LNCaP clone FGC (cell line): ENCODE measurements at places on chromosomes 4 and X.

GRCh38 chr4:108725457-108725856 lies 37.4 kb downstream of the ETNPPL start:
- no peak for DNase-seq

DNA sequence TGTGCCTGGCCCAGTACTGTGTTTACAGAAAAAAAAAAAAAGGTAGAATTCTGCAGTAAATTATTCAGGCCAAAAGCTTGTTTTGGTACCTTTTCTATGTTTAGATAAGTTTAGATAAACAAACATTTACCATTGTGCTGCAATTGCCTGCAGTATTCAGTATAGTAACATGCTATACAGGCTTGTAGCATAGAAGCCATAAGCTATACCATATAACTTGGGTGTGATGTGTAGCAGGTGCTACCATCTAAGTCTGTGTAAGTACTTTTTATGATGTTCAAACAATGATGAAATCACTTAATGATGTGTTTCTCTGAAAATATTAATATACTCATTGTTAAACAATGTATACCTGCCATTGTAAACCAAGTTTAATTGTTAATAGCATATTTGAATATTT lies 241.6 kb upstream of the HS3ST1 start:
- DNase-seq = no peak

DNA sequence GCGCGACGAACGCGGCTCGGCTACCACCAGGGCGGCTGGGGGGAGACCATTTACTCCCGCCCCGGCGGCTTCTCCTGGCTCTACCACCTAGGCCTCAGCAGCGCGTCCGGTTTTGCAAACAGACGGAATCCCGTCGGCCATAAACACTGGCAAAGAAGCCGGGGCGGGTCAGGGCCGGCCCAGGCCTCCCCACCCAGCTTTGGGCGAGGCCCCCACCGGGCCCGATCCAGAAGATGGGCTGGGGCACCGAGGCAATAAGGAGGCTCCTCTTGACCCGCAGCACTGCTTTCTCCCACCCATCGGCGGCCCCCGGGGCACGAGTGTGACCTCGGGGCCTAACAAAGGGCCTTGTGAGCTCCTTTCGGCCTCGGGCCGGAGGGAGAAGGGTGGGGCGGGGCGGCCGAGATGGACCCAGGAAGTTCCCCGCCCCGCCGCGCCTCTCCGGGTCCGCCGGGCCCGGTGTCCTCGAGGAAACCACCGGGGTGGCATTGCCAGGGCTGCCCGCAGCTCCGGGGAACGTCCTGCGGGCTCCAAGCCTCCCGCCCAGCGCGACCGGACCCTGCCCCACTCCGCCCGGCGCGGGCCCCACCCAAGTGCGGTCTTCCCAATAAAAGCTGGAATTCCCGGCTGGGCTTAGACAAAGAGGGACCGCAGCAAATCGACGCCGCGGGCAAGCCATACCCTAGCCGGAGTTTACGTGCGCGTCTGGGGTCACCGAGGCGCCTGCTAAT lies 5.9 kb downstream of the BCOR start:
- no peak for DNase-seq

DNA sequence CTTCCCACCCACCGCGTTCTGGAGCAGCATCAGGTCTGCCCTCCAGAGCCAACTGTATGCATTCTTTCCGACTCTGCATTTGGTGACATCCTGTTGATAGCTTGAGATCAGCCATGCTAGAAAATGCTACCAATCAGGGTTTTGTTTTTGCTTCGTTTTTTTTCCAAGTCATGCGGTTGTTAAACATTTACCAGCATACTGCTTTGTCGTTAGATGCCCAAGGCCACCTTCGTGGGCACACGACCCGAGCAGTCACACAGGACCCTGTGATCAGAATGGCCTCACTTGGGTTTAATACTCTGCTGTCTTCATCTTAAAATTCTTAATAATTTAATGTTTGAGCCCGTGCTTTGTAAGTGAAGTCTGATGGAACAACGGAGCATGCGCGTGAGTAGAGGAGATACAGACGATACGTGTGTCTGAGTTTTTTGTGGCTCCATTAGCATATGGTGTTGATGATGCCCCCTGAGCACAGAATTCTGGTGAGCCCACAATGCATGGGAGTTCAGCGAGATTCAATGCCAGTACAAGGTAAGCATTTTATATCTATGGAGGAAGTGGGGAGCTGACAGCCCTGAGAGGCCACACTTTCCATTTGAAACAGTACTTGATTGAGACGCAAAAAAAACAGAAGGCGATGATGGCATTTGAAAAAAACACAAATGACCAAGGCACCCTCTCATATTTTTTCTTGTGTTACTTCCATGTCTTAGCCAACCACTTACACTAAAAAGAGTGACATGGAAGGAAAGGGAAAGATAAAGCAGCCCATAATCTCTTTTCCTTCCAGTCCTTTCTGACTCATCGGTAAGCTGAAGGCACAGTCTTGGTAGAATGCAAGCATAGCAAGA lies 323.6 kb downstream of the BCOR start:
- no peak for DNase-seq

DNA sequence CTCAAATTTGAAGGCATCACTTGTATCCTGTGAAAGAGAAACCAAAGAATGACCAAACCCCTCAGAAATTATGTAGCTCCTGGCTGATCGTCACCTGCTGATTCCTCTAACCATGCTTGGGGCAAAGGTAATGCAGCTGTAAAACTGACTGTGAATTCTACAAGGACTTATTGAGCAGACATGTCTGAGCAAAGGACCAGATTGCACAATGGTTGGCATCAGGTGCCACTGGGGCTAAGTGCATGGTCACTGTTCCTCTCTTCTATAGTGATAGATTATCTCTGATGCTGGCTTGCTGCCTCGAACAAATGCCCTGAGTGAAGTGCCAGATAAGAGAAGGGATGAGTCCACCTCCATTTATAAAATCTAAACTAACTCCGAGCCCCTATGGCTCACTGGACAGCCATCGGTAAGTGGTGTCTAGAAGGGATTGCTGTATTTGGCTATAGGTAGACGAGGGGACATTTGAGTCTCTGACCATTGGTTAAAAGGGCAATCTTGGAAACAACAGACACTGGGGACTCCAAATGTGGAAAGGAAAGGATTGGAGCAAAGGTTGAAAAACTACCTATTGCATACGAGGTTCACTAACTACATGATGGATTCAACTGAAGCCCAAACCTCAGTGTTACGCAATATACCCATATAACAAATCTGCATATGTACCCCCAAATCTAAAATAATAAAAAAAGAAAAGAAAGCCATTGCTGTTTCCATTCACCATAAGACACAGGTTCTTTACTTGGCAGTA lies 110.7 kb upstream of the IGSF1 start:
- DNase-seq = no peak

- DNase-seq = no peak
These were observed 83.7 kb upstream of the ETNPPL start for GRCh38 chr4:108846568-108846967.

DNA sequence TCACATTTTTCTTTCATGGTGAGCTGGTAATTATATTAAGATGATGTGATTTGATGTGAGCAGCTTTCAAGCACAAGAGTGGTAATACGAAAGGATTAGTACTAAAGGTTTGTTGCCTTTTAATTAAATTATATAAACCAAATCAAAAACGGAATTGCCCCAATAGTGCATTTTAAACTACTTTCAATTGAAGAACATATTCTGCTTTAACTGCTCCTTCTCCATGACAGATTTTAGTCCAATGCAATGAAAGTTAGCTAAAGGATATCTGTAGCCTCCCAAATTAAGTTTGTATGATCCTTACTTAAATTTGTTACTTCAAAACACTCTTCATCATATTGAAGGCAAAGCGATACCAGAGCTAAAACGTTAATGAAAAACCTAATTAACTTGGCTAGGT lies 447.1 kb upstream of the AMOT start:
- DNase-seq = no peak

GRCh38 chr4:109414938-109415337 lies 18.7 kb upstream of the SEC24B start:
- DNase-seq = no peak

DNA sequence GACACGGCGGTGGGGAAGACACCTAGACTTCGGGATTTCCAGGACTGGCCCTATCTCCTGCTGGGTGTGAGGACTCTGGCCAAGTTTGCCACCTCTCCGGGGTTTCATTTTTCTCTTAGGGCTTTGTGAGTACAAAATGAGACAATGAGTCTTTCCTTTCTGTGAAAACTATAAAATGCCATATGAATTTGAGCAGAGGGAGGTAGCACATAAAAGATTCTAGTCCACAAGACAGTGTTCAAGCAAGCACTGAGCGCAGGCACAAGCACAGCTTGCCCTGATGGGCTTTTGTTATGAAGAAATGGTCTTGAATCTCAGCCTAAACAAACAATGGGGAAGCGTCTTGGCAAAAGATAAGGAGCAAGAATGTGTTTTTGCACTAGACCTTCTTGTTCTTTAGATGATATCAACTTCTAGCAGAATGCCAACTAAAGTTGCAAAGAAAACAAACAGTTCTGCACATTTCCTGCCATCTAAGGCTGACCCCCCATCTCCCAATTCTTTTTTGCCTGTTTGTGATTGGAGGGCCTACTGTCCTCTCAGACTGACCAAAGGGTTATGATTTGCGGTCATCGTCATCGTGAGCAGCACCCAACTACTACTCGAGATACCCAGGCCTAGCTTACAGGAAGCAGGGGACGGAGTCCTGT lies 73.0 kb upstream of the ZNF518B start:
- peak; percentile 100 for DNase-seq

GRCh38 chr4:165048170-165048569 lies 5.5 kb upstream of the TRIM75 start:
- DNase-seq = no peak

DNA sequence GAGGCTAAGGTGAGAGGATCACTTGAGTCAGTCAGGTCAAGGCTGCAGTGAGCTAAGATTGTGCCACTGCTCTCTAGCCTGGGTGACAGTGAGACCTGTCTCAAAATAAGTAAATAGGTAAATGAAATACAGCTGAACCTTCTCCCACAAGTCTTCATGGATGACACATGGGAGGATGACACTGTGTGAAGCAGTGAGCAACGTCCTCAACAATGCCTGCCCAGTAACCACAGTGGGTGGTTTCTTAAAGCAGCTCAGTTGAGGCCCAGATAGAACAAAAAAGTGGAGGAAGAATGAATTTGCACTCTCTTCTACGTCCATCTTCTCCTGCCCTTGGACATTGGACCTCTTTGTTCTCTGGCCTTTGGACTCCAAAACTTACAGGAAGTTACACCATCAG lies 52.7 kb downstream of the MSX1 start:
- DNase-seq = no peak

GRCh38 chr4:123096038-123096437 lies 173.6 kb upstream of the NUDT6 start:
- no peak for DNase-seq

DNA sequence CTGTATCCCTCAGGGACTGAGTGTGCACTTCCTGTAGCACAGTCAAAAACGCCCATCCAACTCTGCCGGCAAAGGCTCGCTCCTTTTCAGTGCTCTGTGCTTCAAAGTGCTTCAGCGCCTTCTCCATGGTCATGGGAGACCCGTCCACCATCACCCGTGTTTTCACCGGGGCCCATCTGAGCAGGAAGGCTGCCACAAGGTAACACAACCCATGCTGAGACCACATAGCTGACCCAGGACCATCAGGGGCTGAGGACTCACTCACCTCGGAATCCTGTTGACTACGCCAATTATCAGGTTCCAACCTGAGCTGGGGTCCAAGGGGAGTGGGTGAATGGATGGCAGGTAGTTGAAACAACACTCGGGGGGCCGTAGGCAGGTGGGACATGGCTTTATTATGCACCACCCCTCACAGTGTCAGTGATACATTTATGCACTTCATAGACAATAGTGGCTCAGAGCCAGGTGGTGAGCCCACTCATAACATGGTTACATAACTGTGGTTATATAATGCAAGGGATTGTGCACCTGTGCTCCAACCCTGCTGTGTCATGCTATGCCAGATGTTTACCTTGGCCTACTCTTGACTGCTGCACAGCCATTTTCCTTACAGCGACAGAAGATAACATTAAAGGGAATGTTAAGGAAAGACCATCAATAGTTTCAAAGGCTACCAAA lies 227.8 kb downstream of the ADGRL3 start:
- no peak for DNase-seq

DNA sequence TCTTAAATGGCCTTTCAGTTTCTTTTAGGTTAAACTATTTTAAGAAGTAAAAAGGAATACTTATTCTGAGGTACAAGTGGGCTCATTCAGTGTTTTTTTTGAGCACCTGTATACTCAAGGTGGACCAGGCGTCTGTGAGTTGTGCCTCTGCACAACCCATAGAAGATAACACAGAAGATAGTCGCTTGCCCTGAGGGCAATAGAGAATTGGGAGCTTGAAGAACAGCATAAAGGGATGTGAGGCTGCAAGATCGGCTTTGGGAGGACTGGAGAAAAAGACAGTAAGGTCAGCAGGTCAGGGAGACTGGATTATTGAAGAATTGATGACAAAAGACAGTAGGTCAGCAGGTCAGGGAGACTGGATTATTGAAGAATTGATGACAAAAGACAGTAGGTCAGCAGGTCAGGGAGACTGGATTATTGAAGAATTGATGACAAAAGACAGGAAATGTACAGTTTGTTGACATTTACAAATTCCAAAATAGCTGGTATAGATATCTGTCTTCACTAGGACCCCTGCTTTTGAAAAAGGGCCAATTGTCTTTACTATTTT lies 3.1 kb downstream of the CPE start:
- DNase-seq = no peak

DNA sequence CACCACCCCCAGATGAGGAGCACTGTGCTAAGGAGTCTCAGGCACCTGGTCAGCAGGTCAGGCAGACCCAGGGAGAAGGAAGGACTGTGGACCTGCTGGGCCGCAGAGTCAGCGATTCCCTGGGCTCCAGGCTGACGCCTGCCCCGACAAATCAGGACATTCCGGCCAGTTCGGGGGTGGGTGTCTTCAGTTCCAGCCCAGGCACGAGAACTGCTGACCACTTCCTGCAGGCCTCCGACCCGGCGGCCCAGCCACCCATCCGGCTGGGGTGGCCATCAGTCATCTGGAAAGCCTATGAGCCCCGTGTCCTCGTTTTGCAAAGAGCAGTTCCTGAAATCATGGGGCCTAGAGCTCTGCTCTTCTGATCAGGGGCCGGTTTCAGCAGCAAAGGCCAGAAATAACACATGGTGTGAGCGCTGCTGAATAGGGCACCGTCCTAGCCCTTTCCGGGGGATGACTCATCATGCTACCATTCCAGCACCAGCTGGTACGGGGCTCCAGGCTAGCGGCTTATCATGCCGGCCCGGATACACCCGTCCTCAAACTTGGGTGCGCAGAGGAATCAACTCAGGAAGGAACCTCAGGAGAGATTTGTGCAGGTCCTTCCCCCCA lies 7.8 kb upstream of the SH3TC1 start:
- DNase-seq = no peak

GRCh38 chr4:127055357-127055756 lies 577.4 kb upstream of the INTU start:
- no peak for DNase-seq

- no peak for DNase-seq
These were observed 20.2 kb upstream of the NSUN7 start for GRCh38 chr4:40729555-40729954.

DNA sequence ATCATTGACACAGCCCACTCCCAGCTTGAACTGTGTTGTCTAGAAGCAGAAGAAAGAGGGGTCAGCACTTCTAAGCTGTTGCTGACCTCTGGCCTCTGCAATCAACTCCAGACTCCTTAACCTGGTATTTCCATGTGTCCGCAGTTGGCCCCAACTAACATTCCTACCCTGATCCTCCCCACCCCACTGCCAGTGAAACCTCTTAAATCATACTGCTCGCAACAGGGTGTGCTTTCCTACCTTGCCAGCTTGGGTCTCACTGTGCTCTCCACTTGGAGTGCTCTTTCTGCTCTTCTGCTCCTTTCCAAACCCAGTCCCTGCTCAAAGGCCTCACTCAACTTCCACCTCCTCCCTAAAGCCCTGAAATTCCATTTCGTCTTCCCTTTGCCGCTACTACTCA lies 52.3 kb upstream of the RPS6KA3 start:
- no peak for DNase-seq
